Dermis blood vessel endothelial cell (primary cell): ENCODE measurements at places on chromosomes 4 and X. TPM values are rescaled to one million over a fixed set of nuclear protein-coding genes. Genes with fewer than 3 reads are reported as not detected.
A peak's percentile ranks its signal among the peaks of the same experiment; 100 is the strongest.

- no peak for DNase-seq
Observed at GRCh38 chr4:182042945-182043344, 200.3 kb upstream of the TENM3 start.

- DNase-seq: no peak
Observed at GRCh38 chr4:76787898-76788297, 110.0 kb downstream of the SOWAHB start.

GRCh38 chr4:4867375-4868039, 8.0 kb downstream of the MSX1 start:
- peak; percentile 53 for DNase-seq

GRCh38 chrX:19515615-19516105, 352 bp upstream of the MAP3K15 start:
- no peak for DNase-seq

- no peak for DNase-seq
Observed at GRCh38 chr4:123092586-123092985, 170.2 kb upstream of the NUDT6 start.

DNA sequence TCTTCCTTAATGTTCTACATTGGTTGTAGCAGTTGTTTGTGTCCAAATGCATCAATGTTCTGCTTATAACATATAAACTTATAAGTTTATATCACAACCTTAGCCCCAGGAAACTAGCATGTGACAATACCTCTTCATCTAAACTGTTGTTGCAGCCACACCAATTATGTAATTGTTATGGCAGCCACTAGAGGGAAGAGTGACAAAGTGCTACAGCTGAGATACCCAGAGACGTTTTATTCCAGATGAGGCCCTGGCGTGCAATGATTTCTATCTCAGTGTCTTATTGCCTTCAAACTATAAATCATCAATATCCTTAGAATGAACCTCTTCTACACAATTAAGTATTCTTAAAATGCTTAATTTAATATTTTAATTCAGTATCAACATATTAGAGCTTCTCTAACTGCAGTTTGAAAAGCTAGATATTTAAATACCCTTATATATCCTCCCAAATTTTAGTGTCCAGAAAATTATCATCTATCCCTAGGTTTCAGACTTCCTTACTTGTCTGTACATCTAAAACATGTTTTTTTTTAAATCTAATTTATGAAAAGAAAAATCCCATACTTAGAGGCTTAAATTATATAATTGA, 171.6 kb downstream of the PCDH10 start:
- peak; percentile 10 for DNase-seq

- DNase-seq: no peak
Observed at GRCh38 chr4:63937961-63938360, 471.3 kb downstream of the TECRL start.

DNA sequence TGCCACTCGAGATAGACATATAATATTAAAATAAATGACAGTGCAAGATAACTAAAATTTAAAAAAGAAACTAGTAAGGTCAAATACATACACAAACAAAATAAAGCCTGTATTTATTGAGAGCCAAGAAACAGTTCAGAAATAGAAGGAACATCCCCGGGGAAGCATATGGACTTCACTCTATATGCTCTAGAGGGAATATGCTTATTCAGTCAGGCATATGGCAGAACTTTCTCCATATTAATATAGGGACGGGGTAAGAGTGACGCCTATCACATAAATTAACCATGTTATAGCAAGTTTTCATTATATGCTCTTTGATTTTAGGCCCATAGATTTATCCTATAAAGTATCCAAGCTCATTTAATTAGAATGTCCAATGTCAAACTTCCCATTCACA, 56.7 kb upstream of the EFHC2 start:
- no peak for DNase-seq

GRCh38 chr4:51906167-51906958, 63.4 kb downstream of the DCUN1D4 start:
- DNase-seq: peak; percentile 82

- no peak for DNase-seq
Observed at GRCh38 chr4:84689197-84689596, 106.3 kb downstream of the CDS1 start.

- no peak for DNase-seq
Observed at GRCh38 chrX:8724300-8724699, 7.6 kb downstream of the ANOS1 start.

- peak; percentile 62 for DNase-seq
Observed at GRCh38 chrX:15143050-15143824, 126.6 kb downstream of the ASB9 start.

DNA sequence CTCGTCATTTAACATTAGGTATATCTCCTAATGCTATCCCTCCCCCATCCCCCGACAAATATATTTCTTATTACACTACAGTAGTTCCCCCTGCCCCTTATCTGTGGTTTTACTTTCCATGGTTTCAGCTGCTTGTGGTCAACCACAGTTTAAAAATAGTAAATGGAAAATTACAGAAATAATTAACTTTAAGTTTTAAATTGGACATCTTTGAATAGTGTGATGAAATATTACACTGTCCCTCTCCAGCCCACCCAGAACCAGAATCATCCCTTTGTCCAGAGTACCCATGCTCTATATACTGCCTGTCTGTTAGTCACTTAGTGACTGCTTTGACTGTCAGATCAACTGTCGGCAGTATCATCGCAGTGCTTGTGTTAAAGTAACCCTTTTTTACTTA, 47.4 kb upstream of the VEGFC start:
- no peak for DNase-seq

DNA sequence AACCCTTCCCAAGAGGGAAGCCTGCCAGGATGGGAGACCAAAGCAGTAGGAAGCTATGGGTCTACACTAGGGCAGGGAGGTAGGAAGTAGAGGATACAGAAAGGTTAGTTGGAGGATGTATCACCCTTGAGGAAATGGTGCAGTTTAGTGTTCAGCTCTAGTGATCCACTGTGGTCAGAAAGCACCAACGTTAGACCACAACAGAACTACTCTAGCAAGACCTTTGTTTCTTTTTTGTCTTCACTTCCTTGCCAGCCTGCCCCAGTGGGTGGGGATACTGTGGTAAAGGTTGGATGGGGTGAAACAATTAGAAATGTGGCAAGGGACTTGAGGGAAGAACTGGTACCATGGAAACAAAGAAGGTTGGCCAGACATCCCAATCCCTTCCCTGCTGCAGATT, 83.3 kb downstream of the DDIT4L start:
- no peak for DNase-seq

DNA sequence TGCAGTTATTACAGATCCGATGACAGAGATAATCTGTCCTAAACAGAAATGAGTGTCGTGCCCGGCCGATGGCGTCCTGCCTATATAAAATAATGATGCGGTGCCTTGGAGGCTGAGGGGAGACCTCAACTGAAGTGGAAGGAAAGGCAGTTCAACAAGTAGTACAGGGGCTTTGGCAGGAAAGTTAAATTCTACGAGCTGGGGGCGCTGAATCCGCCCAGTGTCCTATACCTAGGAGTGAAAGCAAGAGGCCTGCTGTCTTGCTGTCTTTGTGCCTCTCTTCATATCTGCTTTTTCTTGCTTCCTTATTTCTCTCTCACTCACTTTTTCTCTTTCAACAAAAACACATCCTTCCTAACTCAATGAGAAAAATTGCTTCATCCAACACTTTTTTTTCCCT, 82.2 kb upstream of the PRPS2 start:
- no peak for DNase-seq

GRCh38 chrX:153685751-153686696, 1.7 kb upstream of the SLC6A8 start:
- DNase-seq: no peak

DNA sequence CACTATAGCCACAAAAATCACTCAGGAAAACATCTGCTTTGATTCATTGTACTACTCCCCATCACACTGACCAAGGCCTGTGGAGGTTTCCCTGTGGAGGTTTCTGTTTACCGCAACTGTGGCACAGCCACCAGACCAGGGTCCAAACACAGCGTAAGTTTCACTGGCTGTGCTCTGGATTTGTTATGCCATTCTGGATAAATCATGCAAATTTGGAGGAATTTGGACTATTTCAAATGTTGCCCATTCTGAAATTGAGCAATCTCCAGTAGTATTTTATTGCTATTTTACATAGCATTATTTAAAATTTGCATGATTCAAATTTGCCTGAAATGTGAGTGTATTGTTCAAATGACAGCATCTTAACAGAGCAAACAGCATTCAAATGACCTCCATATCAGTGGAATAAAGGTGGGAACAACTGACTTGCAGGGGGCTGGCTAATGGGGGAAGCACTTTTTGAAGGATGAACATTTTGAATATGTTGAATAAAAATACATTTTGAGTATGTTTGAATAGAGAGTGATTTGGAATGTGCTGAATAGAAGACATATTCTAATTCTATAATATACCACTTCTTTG, 66.1 kb upstream of the ACSL1 start:
- DNase-seq: no peak

DNA sequence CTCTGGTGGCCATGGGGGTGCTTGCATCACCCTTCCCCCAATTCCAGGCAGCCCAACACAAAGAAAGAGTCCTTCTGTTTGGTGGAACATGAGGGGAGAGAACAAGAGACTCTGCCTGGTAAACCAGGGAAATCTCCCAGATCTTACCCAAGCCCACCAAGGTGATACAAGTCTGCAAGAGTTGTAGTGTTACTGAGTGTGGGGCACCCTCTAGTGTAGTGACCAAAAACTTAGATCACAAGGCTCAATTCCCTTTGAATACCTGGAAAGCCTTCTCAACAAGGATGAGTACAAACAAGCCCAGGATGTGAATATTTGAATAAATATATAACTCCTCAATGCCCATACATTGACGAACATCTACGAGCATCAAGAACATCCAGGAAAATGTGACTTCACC, 64.7 kb downstream of the IL13RA2 start:
- DNase-seq: no peak

DNA sequence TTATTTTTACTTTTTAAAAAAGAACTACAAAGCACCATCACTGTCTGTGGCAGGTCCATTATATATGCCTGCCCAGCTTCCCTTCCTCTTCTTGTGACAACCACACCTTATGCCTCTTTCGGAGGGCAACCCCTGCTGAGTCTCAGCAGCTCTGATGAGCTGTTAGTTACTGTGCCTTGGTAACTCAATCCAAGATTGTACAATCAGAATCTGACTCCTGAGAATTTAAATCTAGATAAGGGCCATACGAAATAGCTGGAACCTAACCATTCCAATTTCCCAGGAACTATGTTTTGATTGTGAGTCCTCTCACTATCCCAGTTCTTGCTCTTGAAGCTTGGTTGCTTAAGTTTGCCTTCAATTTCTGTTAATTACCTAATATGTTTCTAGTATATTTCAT, 61.9 kb downstream of the ADAMTS3 start:
- DNase-seq: no peak

- DNase-seq: no peak
Observed at GRCh38 chr4:8227201-8227770, 28.2 kb downstream of the SH3TC1 start.

DNA sequence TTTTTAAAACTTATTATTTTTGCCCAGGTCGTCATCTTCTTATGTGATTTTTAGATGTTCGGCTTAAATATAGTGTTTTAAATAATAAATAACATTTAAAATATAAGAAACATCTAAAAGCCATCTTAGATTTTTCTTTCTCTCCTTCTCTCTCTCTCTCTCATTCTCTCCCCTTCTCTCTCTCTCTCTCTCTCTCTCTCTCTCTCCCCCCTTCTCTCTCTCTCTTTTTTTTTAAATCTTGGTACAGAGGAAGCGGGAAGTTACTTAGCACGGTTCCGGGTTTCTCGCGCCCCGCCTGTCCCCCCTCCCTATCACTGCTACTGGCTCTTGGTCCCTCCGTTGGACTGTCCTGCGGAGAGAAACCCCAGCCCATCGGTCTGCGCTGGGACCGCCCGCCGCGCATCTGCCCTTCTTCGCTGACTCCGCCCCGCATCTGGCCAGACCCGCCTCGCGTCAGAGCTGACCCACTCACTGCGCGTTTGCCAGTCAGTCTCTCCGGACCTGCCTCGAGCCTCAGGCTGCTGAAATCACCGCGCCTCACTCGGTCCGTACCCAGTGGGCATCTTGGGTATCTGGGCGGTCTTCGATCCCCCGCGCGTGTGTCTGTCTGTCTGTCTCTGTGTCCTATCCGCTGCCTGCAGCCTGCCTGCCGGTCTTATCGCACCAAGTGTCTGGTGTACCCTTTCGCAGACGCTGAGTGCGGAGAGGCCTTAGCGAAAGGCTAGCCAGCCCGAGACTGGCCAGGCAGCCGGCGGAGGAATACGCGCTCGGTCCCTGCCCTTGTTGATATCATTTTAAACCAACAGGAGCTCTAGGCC, at the start of gene PABPC5:
Gene PABPC5 (plus strand): TSS at position 489 of the 818 bp plus-strand sequence. CDS start 739 bp downstream, outside the sequence.
- no peak for DNase-seq

DNA sequence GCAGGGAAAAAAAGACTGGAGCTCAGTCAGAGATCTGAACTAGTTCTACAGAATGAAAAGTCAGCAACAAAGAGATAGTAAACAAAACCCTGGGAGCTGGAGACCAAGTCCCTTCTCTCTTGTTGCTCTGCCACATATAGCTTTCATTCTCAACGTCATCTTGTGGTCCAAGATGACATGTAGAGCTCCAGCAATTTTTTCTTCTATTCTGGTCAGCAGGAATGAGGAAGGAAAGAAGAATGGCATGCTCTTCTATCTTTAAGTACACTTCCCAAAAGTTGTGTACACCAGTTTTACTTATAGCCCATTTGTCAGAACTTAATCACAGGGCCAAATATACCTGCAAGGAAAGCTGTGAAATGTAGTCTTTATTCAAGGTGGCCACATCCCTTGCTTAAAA, 45.6 kb downstream of the RAP2C start:
- no peak for DNase-seq

DNA sequence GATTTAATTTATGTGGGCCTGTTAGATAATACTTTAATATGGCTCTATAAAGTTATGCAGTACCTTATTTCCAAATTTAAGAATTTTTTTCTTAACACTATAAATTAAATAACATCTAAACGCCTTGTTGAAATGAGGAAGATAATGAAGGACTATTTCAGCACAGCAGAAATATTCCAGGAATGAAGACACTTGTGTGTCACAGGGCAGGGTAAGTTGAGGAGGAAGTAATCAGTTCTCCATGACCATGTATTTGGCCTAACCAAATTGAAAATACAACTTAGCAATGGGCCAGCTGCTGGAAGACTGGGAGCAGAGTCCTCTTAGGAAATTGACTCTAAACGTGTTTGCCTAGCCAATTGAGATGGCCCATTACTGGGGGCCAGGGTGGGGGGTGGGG, 16.9 kb downstream of the CXCL3 start:
- no peak for DNase-seq

- DNase-seq: no peak
Observed at GRCh38 chr4:99593781-99594641, 19.4 kb downstream of the MTTP start.

TBC1D9 gene
- total RNA-seq: 76.6 and 83.4 TPM in 2 replicates

HHIP gene
- 37.1 and 191 TPM in 2 replicates for total RNA-seq

LINC00632 gene
- total RNA-seq: 0.17 and 0.23 TPM in 2 replicates

SPIN4 gene
- 8.8 and 14.4 TPM in 2 replicates for total RNA-seq

CSAG2 gene
- total RNA-seq: not detected in 2 replicates

RAB41 gene
- not detected in 2 replicates for total RNA-seq

TMEM154 gene
- total RNA-seq: 1.0 and 3.1 TPM in 2 replicates

STOX2 gene
- total RNA-seq: 17.7 and 19.2 TPM in 2 replicates

NUP62CL gene
- 0.23 TPM in 1 of 2 replicates, not detected in the other for total RNA-seq

FAM47A gene
- not detected in 2 replicates for total RNA-seq

SPP1 gene
- 4.4 and 11.6 TPM in 2 replicates for total RNA-seq
